CD4-positive, alpha-beta T cell treated with Interleukin-12 subunit alpha and Interleukin-12 subunit beta, for 1 hour (primary cell): ENCODE measurements at places on chromosomes 11 and 22.

DNA sequence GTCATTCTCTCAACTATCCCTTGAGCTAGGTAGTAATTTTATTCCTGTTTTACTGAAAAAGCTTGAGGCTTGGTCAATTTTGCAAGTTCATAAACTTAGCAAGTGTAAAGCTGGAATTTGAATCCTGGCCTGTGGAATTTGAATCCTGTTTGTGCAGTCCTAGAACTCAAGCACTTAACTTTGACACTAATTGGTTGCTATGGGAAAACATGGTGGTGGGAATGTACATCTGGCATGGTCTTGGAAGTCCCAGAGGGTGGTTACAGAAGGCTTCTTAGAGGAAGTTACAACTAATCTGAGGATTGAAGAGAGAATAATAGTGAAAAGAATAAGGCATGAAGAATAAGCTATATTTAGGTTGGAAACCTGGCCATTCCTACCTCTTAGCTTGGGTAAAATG, 66.5 kb upstream of the LIN7C start:
- DNase-seq, result no peak

GRCh38 chr11:131467645-131468394, 97.4 kb downstream of the NTM start:
- DNase-seq, result no peak

- DNase-seq, result no peak
These were observed 52.3 kb downstream of the SGSM3 start for GRCh38 chr22:40422558-40423309.

DNA sequence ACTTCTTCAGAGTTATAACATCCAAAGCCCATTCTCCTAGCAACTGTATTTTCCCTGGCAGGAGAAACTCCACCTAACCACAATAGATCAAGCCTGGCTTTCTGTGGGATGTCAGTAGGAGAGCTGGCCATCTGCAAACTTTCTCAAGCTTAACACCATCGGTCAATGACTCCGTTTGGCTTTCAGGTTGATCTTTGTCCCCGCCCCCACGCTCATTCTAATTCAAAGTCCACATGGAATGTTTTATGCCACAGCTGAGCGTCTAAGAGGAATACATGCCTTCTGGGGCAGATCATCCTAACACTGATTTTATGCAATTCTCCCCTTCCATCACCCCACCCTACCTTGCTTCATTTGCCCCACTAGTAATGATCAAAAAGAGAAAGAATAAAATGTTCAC, 4.8 kb downstream of the GVQW3 start:
- DNase-seq, result no peak

DNA sequence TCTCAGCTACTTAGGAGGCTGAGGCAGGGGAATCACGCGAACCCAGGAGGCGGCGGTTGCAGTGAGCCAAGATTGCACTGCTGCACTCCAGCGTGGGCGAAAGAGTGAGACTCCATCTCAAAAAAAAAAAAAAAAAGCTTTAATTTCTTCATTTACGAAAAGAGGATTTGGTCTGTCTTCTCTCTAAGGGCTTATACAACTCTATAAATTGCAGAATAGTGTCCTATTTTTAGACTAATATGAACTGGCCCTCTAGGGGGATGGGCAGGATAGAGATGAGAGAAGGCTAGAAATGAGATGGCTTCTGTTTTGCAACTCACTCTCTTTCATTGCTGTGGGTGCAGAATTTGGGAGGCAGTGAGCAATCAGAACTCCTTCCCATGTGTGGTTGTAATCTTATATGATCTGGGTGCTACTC, 11.3 kb downstream of the MAML2 start:
- no peak for DNase-seq

DNA sequence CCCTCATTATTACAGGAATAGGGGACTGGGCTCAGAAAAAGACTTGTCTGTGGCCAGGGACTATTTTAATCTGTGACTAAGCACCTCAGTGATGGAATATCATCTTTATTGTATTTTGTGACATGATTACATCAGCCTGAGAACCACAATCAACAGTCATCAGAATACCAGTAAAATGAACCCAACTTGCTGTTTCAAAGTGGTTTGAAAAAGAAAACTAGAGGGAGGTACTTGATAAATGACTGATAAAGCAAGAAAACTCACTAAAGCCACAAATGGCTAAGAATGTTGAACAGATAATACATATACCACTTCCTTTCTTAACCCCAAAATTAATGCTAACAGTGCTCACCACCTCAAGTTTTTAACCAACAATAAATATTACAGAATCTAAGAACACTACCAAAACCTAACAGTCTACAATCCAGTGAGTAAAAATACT, 155.7 kb downstream of the ATG16L2 start:
- DNase-seq, result peak; percentile 37

DNA sequence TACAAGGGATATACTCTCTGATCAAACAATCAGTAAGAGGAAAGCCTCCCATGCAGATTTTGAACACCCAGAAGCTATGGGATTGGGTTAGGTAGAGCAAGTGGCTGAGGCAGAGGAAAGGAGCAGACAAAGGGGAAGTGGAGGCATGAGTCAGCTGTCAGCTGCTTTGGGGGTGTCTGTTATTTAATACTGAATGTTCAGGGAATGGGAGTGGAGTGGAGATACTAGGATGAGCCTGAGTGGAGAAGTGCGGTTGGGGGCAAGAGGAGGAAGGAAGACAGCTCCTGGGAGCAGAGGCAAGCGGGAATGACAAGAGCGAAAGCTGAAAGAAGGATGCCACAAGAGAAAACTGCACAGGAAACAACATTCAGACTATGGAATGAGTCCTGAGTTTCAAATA, 22.7 kb upstream of the TMPRSS5 start:
- DNase-seq, result no peak

- DNase-seq, result no peak
These were observed 223.7 kb upstream of the TBCEL start for GRCh38 chr11:120800206-120800605.

DNA sequence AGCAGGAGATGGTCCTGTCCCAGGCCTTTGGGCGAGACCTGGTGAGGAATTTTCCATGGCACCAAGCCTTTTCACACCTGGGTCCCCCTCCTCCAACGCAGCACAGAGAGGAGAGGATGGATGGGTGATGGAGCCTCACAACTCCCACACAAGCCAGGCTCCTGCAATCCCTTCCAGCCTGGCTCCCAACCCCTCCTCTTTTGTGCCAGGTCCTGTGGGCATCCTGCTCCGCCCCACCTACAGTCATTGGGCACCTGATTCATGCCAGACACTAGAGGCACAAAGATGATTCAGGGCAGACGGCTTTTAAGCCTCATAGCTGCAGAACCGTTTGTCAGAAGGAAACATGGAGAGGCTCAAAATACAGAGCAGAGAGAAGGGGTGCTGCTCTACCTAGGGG, 16.1 kb upstream of the MYRF start:
- no peak for DNase-seq

- no peak for DNase-seq
These were observed 8.8 kb downstream of the NNMT start for GRCh38 chr11:114304969-114305368.

GRCh38 chr11:96748639-96749370, 359.0 kb downstream of the JRKL start:
- no peak for DNase-seq

- no peak for DNase-seq
These were observed 13.3 kb downstream of the APOL3 start for GRCh38 chr22:36147196-36147791.

DNA sequence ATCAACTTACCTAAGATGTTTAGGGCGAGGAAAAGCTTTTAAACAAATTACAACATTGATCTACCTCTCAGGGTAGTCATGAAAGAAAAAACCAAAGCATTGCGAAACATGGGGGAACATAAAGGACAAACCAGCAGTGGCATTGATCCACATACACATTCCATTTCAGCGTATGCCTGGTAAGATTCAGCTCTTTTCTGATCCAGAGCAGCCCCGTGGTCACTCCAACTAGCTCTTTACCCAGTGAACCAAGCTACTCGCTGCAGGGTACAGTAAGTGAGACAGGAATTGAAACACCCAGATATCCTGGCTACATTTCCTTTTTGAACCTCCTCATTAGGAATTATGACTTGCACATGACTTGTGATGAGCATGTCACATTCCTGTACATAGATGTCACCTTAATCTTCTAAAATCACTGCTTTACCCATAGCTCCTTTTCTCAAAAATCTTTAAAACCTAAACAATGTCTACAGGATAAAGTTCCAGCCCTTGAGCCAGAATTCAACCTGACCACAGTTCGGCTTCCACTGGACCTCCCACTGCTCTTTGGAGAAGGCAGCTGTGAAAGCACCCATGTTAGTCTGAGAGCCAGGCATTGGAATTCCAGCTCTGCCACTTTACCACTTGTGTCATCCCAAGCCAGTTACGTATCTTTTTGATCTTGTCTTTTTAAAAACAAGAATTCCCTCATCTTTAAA, 42.9 kb upstream of the AKIP1 start:
- no peak for DNase-seq

DNA sequence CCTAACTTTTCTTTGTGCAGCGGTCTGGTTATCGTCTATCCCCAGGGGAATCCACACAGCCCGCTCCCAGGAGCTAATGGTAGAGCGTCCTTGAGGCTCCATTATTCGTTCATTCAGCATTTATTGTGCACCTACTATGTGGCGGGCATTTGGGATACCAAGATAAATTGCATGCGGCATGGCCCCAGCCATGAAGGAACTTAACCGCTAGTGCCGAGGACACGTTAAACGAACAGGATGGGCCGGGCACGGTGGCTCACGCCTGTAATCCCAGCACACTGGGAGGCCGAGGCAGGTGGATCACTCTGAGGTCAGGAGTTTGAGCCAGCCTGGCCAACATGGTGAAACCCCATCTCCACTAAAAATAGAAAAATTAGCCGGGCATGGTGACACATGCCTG, 11.2 kb downstream of the TMEM121B start:
- no peak for DNase-seq

- no peak for DNase-seq
These were observed 13.7 kb upstream of the DRD2 start for GRCh38 chr11:113488931-113489351.

DNA sequence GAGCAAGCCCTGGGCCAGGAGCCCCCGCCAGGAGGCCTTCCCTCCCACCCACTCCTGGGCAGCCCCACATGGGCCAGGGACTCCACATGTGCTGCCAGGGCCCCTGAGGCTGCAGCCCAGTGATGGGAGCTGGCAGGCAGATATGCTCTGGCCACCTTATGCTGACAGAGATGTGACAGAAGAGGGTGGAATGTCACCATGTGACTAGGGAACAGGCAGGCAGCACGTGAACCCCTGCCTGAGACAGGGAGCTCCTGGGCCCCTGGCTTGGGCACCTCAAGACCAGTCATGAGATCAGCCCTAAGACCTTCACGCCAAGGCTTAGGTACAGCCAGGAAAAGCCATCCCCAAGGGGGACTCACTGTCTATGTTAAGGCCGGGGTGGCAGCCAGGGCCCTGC, 9.1 kb downstream of the PRODH start:
- no peak for DNase-seq

DNA sequence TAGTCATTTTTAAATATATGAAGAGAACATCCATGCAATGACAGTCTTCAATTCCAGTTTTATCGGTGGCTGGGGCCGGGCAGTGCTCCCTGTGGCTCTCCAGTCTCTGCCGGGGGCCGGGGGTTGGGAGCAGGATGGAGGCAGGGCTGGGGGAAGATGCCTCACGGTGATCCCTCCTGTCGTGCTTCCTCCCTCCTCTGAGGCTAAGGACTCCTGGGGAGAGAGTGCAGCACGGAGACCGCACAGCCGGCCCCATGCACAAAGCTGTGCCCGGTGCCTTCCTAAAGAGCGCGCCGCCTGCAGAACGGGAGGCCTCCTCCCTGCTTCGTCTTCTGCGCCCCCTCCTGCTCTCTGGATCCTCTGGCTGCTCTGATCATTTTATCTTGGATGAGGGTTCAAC, 20.5 kb downstream of the GAL start:
- DNase-seq, result no peak

DNA sequence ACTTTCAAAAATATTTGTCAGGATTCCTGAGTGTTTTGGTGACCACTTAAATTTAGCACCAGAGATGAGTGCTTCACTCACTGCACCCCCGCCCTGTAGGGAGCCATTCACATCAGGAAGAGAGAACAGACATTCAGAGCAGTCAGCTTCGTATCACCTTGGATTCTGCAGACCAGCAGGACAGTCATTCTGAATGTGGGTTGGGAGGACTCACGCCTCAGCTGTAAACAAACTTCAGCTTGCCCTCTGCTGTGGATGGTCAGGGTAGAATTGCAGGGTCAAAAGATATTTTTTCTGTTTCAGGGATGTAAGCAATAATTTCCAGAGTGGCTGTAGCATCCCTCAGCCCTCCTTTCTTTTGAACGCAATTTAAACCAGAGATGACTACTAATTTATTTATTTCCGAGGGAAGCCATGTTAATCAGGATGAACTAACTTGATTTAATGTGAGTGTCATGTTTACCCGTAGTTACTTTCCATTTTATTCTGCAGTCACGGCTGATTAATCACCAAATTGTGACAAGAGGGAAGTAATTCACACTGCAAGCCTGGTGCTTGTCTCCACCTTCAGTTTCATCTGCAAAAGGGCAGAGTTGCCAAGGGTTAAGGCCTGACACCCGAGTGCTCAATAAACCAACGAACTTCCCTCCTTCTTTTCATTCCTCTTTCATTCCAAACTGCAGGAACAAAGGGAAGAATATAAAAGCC, 174.2 kb upstream of the DDI1 start:
- no peak for DNase-seq

DNA sequence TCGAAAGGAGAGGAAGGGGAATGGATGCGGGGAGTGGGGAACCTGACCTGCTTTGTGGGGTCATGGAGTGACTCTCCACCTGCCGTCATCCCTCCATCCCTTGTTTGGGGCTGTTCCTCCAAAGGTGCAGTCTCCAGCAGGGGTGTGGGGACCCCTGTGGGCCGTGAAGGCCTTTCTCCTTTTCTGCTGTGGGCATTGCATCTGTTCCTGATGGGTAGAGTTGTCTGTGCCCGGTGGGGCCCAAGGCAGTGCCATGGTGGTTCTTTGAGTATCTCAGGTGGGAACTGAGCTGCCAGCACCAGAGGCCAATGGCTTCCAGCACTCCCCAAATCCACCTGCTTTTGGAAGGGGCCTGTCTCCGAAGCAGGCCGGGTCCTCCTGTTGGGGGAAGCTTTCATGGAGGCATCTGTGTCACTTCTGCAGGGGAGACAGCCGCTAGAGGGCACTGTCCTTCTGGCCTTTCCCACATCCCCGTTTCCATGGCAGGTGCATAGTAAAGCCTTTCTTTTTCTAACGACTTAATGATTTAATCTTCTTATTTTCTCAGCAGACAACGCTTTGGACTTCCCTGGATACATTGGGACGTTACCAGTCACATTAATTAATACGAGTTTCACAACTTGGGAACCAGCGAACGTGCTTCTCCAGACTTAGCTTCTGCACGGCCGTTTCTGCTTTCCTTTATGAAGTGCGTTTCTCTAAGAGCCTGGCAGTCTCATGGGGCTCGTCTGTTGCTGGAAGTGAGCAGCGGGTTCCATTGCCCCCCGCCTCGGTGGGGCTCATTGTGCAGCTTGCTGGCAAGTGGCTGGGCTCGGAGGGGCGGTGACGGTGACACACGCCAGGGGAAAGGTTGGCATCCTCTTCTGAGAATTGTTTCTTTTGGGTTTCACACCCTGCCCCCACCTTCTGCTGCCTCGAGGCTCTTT, 57.1 kb downstream of the PARVB start:
- peak; percentile 68 for DNase-seq
